ENCODE measurements at places on chromosomes 6 and 20.

- DNase-seq, result no peak
Observed at GRCh38 chr6:135280375-135281136, 99.4 kb downstream of the MYB start.

DNA sequence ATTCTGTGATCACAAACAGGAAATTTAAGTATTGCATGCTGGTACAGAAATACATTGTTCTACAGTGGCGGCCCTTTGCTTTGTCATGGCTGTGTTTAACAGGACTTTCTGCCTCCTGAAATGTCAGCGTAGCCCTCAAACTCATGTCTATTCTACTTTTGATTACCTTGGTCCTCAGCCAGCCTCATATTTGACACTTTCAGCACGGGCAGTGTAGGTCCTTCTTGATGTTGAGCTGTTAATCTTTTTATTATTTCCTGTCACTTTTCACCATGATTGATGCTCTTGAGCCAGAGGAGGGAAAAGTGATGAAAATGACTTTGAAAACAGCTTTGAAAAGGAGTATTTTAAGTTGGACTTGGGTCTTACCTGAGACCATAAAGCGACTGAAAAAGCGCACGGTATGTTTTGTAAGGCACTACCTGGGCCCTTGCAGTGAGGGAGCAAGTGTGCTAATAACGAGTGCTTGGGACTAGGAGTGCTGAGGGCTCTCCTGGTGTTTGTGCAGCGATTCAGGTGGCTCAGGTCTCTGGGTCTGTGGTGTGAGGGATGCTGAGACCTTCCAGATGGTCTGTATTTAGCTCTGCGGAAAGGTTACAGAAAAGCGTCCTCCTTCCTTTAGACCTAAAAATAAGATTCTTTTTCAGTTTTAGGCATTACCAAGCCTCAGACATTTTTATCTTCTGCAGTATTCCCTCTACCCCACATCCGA lies 45.2 kb upstream of the RREB1 start:
- no peak for DNase-seq

DNA sequence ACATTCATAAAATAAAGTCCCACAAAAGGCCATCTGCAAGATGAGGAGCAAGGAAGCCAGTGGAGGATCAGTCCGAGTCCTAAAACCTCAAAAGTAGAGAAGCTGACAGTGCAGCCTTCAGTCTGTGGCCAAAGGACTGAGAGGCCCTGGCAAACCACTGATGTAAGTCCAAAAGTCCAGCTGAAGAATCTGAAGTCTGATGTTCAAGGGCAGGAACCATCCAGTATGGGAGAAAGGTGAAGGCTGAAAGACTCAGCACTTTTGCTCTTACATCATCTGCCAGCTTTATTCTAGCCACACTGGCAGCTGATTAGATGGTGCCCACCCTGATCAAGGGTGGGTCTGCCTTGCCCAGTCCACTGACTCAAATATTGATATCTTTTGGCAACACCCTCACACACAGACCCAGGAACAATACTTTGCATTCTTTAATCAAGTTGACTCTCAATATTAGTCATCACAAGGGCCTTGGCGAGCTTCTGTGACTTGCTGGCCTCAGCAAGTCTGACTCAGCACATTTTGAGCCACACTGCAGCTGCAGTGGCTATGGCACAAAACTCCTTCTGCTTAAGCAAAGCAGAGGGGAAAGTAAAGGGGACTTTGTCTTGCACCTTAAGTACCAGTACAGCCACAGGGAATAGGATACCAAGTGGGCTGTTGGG lies 1370.3 kb upstream of the CITED2 start:
- DNase-seq, result no peak

DNA sequence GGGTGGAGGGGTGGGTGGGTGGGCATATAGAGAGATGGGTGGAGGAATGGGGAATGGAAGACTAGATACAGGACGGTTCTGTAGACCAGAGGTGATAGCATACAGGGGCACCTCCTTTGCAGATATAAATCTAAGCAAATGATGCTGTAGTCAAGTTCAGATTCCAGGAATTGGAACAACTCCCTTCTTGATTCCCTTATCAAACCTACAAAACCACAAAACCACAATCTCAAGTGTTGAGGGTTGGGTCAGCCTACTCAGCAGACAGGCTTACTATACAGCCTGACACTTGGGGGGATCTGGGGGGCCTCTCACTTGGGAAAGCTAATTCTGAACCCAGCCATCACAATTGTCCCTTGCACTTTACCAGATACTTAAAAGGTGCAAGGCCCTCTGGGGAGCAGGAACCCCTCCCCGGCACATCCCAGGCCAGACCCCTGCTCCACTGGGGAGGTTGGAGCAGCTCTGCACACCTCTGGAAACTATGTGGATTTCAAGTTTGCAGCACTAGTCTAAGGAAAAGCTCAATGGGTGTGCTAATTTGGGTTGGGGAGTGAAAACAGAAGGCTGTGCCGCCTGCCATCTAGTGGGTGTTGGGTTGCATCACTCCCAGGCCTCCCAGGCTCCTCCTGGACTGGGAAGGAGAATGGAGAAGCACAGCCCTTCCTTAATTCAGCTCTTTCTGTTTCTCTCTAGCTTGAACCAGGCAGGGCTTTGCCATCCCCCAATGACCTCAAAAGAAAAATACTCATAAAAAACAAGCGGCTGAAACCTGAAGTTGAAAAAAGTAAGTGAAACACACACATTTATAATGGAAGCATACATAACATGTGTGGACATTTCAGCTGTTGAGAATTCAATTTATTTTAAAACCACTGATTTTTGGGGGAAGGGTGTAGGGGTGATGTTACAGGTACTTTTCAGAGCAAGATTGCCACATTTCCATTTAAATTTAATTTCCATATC lies 121.2 kb upstream of the LAMP5 start:
- DNase-seq, result no peak
